ENCODE measurements at places on chromosomes 12 and 14.
A peak's percentile ranks its signal among the peaks of the same experiment; 100 is the strongest.

GRCh38 chr12:18810537-18811253, 72.8 kb downstream of the CAPZA3 start:
- DNase-seq = no peak

DNA sequence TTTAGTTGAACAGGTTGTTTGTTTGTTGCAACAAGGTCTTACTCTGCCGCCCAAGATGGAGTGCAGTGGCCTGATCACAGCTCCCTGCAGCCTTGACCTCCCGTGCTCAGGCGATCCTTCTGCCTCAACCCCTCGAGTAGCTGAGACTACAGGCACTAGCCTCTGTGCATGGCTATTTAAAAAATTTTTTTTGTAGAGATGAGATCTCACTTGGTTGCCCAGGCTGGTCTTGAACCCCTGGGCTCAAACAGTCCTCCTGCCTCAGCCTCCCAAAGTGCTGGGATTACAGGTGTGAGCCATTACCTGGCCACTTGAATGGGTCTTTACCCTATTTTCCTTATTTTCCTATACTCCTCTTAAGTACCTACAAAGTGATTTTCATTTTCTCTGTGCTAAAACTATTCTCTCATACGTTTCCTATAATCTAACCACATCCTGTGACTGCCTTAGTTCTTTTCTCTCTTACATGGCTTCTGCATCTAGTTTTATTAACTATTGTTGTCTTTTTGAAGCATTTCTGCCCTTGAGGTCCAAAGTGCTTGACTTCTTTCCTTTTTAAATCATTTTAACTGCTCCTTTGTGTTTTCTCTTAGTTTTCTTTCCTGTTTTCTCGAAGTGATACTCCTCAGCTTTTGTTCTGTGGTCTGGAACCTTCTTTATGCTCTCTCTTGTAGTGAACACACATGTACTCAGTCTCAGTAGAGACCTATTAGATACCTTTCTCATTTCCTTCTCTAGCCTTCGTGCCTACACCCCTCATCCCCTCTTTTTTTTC, 14.1 kb downstream of the GPX2 start:
- no peak for DNase-seq

GRCh38 chr12:84624601-84625000, 288.0 kb downstream of the SLC6A15 start:
- DNase-seq = no peak

DNA sequence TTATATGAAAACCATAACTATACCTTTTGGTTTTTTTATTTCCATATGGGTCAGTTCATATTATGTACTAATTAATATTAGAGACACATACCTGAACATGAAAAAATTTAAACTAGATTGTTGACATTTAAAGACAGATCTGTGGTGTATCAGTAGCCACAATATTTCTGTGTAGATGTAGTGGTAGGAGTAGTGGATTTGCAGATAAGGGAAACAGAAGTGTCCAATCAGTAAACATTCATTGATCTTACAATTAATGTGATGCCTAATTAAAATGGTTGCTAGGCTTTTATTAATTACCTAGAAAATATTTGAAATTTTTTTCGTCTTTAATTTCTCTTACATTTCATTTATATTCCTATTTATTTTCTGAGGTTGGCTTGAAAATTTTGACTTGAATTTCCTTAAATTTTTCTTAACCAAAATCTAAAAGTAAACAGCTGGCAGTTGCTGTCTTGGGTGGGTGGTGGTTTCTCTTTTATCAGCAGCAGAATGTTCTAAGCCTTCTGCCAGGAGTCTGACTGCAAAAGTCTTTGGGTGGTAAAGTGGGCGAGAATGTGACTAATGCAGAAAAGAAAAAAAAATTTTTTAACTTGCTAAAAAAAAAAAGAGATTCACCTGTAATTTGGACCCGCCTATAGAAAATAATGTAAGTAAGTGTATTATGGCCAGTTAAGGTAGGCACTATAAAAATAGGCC, 2.4 kb downstream of the FGFR1OP2 start:
- DNase-seq = no peak

GRCh38 chr14:24368562-24369252, 723 bp downstream of the NFATC4 start:
- DNase-seq = peak; percentile 95

GRCh38 chr14:85542623-85543022, 12.7 kb downstream of the FLRT2 start:
- no peak for DNase-seq

DNA sequence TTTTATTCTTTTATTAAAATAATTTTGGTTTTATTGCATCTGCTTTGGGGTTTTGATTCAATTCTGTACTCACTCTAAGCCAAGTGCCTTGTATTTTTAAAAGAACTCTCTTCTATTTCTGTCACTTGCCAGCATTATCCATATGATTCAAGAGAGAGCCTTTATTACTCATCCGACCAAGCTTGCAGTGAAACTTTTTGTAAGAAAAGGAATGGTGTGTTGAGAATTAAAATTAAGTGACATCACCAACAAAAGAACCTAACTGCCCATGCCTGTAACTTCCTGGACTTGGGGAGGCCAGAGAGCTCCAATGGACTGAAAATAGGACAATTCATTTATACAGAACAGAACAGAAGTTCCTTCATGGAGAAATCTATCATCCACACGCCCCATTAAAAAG, 52.1 kb downstream of the GALNT4 start:
- peak; percentile 29 for DNase-seq

DNA sequence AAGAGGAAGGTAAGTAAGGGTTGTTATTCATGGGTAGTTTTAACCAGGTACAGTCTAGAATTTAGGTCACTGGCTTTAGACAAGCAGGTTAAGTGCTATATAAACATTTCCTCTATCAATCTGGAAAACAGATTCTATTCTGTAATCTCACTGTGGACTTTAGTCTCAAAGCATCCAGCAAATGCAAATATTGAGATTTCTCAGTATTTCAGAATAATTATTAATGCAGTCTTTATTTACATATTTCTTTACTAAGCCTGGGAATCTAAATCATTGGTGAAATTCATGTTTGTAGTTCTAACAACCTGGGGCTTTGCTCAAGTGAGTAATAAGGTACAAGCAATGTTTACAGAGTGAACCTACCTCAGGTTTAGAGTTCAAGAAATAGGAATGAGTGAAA, 61.9 kb downstream of the SLC41A2 start:
- no peak for DNase-seq

GRCh38 chr14:45194964-45195363, 58.0 kb downstream of the MIS18BP1 start:
- no peak for DNase-seq

DNA sequence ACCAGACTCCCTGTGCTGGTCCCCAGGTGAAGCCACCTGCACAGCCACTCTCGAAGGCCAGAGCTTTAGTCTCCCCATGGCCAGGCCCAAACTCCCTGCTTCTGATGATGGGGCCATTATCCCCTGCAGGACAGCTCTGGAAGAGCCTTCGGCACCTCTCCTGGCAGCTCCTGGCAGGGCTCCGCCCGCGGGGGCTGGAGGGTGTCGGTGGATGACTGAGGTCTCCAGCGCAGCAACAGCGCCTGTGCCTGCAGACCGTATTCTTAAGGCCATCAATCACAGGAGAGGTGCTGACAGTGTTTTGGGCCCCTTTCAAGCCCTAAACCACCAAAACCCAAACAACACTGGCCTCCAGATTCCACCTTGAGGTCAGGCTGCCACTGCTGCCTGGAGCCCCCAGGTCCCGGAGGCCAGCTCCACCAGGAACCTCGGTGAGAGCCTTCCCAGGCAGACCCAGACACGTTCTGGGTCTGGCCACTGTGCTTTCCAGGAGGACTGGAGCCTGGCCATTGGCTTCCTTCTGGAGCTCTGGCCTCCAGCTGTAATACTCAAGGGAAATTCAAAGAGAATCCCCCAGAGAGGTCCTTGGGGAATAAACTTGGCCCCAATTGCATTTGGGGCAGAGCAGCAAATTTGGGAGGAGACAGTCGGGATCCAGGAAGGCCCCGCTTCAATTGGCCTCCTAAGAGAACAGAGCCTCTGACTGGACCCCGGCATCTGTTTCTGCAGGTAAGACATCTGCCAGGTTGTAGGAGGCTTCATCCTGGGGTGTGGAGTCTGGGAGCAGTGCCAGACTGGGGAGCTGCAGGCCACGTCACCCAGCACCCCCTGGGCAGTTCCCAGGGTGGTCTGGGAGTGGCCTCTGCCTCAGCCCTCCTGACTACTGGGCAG, 210.6 kb upstream of the RTL1 start:
- DNase-seq = no peak

- peak; percentile 41 for DNase-seq
Observed at GRCh38 chr14:32077081-32078022, at the start of gene ARHGAP5. Gene ARHGAP5, plus strand, starts transcription at chr14:32077304. Its CDS starts 13,366 bp downstream, at chr14:32090670.

GRCh38 chr12:109758426-109759420, 45.1 kb downstream of the FAM222A start:
- DNase-seq = no peak

GRCh38 chr14:45252366-45253069, 484 bp downstream of the MIS18BP1 start:
- no peak for DNase-seq

GRCh38 chr14:50961605-50962221, 17.4 kb upstream of the PYGL start:
- DNase-seq = peak; percentile 18

DNA sequence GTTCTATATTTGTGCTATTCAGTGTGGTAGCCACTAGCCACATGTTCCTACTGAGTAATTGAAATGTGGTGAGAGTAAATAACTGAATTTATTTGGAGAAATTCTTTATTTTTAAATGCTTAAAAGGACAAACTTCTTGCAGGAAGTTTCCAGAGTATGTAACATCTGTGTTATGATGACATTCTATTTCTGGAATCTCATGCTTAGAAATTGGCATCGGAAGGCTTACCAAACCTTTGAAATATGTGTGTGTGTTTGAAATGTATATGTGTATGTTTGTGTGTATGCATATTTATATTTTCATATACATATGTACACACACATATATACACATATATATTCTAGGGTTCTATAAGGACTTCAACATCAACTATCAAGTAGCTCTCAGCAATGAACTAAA, 12.4 kb upstream of the WSCD2 start:
- no peak for DNase-seq

GRCh38 chr14:71659159-71659558, 273.1 kb upstream of the RGS6 start:
- no peak for DNase-seq

DNA sequence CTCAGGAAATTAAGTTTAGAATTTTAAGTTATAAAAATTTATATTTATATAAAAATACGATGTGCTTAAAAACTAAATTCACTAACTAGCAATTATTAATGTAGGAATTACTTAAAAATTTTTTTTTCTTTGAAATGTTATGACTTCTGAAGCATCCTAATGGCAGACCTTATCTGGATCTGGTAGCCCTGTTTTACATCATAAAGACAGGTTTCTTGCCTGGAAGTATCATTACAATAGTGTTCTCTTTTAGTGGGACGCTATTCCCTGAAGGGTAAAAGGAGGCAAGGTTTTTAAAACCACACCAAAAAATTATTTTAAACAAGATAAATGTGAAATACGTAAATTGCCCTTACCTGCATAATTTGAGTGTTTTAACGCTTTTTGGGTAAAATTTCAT, 2.1 kb downstream of the WDR20 start:
- no peak for DNase-seq

DNA sequence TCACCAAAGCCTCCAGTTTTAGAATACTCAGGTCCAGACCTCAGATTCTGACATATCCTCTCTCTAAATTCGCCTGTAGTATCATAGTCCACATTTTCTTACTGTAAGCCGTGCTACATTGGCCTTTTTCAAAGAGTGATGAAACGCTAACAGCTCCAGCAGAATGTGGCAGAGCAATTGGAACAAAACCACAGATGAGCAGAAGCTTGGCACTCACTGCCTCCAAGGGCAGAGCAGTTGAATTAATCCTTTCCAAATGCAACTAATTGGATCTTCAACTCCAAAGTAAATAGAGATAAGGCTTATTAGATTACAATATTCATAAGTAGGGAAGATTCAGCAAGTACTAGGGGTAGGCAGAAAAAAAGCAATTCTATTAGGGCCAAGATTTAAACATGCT, 128.3 kb downstream of the SLC35F4 start:
- DNase-seq = no peak

- no peak for DNase-seq
Observed at GRCh38 chr14:44783901-44784300, 177.8 kb downstream of the KLHL28 start.

Measured in AG20443 (cell line).